ENCODE measurements at places on chromosomes 12 and 14.

DNA sequence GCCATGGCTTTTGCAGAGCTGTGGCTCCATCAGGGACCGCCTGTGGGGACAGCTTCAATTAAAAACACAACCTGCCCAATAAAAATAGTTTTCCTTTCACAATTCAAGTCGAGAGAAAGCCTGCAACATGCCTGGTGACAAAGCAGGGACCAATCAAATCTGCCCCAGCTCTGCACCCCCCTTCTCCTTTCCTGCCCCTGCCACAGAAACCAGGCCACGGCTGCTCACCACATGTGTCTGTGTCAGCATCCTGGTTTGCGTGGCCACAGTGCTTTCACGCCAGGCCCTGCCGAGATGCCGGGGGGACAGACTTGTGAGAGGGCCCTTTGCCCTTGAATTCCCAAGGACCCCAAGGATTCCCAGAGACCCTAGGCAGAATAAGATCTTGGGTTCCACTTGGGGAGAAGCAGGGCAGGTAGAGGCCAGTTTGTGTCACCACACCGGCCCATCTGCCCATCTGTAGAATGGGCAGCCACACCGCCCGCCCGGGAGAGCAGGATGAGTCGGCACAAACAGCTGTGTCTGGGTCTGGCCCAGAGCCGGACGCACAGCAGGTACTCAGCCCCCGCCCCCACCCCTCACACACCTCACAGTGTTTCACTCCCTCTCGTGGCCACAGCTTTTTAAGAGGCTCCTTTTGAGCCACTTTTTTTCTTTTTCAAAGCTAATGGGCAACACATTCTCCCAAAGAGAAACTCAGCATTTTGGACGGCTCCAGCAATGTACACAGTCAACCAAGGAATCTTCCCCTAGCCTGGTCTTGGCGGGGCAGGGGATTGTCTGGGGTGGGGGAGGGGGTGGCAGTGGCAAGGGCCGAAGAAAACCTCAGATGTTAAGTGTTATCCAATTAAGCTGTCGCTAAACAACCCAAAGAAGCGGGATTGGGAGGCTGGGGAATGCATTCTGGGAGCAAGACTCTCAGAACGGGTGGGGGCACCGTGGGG is 41.5 kb downstream of the BCL11B start:
- peak; percentile 63 for DNase-seq

DNA sequence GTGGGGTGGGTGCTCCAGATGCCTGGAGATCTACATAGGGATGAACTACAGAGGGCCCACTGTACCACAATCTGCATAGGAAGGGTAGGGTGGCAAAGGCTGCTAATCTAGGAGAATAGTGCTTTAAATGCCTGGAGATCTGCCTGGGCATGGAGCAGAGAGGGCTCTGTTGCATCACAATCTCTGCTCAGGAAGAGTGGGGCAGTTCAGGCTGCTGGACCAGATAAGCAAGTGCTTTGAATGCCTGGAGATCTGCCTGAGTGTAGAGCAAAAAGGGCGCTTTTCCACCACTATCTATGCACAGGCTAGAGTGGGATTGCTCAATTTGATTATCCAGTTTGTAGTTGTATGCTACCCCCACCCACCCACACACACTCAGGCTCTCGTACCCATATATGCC is 886.3 kb upstream of the SEL1L start:
- no peak for DNase-seq

- no peak for DNase-seq
Observed at GRCh38 chr12:48069241-48069640, 36.6 kb downstream of the SENP1 start.

- no peak for DNase-seq
Observed at GRCh38 chr12:60148831-60149230, 553.0 kb downstream of the SLC16A7 start.

DNA sequence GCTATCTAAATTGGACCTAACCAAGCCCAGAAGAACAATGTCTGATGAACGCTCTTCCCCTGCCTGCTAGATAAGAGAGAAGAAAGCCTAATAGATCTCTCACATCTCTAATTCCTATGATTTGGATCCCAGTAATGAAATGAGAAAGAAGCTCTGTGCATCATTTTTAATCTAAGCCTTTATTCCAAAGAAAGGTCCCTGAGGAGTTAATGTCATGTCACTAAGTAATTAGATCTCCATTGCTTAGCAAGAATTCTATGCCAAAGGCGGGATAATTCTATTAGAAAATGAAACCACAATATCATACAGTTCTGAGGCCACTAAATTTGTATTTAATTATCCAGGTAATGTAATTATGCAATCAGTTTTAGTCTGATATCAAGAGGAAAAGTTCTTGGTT is 74.2 kb upstream of the TMEM260 start:
- no peak for DNase-seq

DNA sequence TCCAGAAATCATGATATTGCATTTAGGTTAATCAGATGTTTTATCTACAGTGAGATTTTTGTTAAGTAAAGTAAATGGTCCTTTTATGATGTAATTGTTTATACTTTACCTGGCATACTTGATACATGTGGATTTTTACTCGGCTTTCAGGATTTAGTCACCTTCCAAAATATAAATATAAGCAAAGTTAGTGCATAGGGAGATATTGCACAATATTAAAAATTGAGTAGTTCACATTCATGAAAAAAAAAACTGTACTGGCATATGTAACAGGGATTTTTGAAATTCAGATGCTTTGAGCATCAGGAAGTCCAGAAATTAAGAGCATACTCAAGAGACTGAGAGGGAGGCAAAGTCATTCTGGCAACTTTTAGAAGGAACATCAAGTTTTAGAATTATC is 173.5 kb downstream of the PLCZ1 start:
- no peak for DNase-seq

DNA sequence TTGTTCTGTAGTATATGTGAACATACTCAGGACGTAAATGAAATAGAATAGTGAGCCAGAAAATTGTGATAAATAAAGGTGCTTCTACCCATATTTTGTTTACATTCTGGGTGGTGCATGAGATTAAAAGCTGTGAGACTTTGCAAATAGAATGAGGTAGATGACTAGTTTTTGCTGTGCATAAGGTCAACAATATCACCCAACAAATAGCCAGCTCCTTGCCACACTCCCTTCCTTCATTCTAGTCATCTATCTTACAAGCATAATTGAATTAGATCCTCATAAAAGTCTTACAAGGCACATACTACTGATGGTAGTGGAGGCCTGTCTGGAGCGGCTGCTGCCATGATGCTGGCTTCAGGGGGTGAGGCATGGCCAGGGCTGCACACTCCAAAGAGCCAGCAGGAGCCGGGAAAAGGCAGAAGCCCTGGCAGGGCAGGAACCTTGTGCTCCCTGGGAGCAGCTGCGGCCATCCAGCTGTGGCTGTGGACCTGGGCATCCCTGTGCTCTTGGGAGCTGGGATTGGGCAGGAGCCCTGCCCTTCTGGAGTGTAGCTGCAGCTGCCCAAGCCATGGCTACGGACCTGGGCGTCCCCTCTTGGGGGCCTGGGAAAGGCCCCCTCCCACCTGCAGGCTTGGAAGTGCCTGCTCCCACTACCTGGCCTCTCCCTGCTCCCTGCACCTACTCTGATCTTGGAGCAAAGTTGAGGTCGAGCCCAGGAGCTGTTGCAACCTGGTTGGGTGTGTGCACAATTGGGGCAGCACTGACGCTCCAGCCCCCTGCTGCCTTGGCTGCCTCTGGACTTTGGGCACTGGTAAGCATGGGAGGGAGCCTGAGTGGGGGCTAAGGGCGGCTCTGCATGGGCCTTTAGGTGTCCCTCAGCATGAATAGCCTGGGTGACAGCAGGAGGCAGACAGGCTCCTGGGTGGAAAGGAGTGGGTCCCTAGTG is 112.8 kb downstream of the DACT1 start:
- DNase-seq, result no peak

DNA sequence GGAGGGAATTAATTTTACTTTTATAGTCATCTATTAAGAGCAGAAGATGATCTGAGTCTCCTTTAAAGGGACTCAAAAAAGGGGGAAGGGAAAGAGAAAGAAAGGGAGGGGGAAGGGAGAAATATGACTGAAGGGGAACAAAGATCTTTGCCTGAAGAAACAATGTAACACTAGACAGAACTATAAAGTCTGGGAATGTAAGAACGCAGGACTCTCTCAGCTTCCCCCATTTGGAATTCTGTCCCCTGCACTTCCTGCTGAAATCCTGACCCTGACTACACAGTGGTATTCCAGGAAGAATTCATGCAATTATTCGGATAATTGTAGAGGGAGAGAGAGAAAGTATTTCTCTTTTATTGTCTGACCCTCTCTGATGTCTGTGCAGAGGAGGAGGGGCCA is 8.6 kb upstream of the HOXC11 start:
- no peak for DNase-seq

- DNase-seq, result no peak
Observed at GRCh38 chr14:81221579-81222102, 882 bp upstream of the GTF2A1 start.

- no peak for DNase-seq
Observed at GRCh38 chr12:111121840-111122239, 201.5 kb upstream of the MYL2 start.

DNA sequence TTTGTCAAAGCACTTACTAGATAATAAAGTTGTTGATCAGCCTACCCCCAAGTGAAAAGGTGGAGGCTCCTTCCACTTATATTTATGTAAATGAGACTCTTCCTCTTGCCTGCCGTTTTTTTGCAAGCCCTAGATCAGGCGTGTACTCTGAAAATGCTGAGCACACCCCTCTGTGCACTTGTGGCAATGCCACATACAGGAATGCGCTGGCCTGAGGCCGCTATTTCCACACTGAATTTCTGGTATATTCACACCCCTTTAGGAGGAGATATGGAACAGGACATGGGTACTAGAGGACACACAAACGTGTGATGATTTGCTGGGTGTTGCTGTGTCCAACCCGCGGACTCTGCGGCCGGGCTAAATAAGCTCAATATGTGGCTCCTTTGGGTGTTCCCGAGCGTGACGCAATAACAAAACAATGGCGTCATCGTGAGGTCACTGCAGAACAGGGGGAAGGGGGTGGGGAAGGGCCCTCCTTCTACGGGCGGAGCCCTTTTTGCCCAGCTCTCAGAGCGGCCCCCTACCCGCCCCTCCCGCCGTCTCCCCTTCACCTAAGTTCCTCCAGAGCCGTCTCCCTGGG is 554 bp upstream of the TSPAN31 start:
- DNase-seq, result peak; percentile 45

DNA sequence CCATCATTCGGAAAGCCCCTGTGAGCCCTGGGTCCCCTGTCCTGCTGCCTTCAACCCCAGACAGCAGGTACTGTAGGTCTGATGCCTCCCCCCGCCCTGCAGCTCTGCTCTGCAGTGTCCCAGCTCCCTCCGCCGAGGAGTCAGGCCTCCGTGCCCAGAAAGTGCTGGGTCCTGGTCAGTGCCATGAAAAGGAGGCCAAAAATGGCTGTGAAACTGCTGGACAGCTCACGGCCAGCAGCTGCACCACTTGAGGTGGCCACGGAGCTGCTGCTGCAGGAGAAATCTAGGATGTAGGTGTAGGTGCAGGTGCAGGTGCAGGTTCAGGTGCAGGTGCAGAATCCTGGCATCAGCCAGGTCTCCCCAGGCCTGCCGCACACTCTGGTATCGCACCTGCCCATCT is 196.1 kb downstream of the SLC15A4 start:
- DNase-seq, result no peak

GRCh38 chr12:93226361-93226760 is 151.4 kb upstream of the NUDT4 start:
- no peak for DNase-seq

- no peak for DNase-seq
Observed at GRCh38 chr14:87152693-87153092, 840.3 kb downstream of the GALC start.

DNA sequence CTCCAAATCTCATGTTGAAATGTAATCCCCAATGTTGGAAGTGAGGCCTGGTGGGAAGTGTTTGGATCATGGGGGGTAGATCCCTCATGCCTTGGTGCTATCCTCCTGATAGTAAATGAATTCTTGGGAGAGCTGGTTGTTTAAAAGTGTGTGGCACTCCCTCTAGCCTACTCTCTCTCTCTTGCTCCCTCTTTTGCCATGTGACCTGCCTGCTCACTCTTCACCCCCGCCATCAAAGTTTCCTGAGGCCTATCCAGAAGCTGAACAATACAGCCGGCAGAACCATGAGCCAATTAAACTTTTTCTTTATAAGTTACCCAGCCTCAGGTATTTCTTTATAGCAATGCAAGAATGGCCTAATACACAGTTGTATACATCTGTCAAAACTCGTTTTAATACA is 62.5 kb downstream of the BCL2L14 start:
- no peak for DNase-seq

GRCh38 chr14:106129274-106129673 is 602.9 kb downstream of the TMEM121 start:
- DNase-seq, result no peak

DNA sequence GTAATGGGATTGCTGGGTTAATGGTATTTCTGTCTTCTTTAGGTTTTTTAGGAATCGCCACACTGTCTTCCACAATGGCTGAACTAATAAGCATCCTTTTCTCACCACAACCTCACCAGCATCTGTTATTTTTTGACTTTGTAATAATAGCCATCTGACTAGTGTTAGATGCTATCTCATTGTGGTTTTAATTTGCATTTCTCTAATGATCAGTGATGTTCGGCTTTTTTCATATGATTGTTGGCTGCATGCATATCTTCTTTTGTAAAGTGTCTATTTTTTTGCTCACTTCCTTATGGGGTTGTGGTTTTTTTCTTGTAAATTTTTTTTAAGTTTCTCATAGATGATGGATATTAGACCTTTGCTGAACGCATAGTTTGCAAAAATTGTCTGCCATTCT is 377.9 kb downstream of the GALC start:
- DNase-seq, result no peak

DNA sequence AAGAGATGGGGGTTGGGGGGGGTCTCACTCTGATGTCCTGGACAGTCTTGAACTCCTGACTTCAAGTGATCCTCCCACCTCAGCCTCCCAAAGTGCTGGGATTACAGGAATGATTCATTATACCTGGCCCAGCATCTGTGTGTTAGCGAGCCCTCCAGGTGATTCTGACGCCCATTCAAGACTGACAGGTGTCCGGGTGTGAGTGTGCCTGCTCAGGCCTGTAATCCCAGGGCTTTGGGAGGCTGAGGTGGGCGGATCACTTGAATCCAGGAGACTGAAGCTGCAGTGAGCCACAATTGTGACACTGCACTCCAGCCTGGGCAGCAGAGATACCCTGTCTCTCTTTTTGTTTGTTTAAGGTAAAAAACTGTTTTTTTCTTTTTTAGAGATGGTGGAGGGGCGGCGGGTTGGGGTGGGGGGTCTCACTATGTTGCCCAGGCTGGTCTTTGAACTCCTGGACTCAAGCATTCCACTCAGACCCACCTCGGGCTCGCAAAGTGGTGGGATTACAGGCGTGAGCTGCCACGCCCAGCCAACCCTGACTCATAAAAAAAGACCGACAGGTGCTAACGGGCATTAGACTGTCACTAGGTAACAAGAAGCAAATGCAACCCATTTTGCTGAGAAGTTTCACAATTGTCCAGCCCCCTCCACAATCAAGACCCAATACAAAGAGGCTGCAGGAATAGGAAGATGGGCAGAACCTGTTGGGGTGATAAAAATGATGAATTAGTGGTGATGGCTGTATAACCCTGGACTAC is 4.7 kb downstream of the VSIG10 start:
- DNase-seq, result no peak

GRCh38 chr12:13229504-13229903 is 33.0 kb downstream of the EMP1 start:
- DNase-seq, result no peak

Measured in stimulated activated CD8-positive, alpha-beta memory T cell treated with anti-CD3 and anti-CD28 coated beads, Interleukin-15, amount 100 ng/mL, for 4 hours (primary cell).